Osteocyte (in vitro differentiated cells): ENCODE measurements at places on chromosomes 2 and 18. TPM values are rescaled to one million over a fixed set of nuclear protein-coding genes. Genes with fewer than 3 reads are reported as not detected.

EHBP1 gene
- 41.9 and 46.5 TPM in 2 replicates for total RNA-seq

DNA sequence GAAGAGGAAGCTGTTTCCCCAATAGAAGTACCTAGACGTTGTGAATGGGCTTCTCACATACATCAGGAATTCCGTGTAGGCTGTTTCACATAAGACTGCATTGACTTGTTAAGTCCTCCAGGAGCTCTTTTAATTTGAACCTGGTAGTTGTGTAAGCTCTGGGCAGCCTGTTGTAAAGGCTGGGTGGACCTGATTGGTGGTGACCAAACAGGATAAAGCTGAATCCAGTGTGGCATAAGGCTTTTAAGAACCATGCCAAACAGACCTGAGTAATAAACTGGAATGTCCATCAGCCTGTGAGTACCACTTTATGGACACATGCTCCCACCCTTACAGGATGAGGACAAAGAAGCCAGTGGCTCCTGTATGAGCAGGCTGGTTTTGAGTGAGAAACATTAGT, 24.1 kb downstream of the RMND5A start:
- no peak for DNase-seq

DNA sequence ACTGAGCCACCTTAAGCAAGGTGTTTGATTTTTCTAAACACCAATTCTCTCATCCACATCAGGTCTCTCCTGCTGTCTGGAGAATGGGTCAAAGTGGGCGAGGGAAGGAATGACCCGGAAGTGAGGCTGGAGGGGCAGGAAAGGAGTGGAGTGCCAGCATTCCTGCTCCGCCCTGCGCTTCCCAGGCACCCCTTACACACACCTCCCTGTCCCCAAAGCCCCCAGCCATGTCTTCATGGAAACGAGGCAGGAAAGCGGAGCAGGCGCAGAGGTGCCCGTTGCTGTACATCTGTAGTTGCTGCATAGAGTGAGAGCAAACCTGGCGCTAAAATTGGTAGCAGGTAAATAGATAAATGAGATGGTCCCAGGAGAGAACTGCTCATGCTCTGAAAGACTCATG, 27.2 kb upstream of the NT5DC4 start:
- peak; percentile 48 for DNase-seq

- no peak for DNase-seq
Observed at GRCh38 chr18:8911408-8912340, 190.8 kb upstream of the NDUFV2 start.

EVX2 gene
- not detected in 2 replicates for total RNA-seq

MC2R gene
- total RNA-seq = not detected in 2 replicates

- DNase-seq = no peak
Observed at GRCh38 chr2:147416099-147416498, 428.7 kb upstream of the ACVR2A start.

DNA sequence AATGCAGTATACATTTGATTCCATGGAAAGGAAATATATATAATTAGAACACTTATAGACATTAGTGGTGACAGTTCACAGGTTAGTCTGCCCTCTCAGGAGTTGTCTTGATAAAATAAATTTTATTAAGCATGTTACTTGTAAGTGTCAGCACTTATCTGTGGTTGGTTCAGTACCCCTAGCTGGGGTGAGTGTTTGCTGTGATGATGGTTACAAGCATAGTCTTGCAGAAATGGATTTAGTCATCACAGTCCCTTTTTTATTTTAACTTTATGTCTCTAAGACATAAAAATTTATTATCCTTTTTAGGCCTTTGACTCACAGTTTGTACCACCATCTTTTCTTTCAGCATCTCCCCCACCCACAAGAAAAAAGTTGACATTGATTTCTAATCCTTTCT, 52.1 kb downstream of the NCK2 start:
- DNase-seq = no peak

DNA sequence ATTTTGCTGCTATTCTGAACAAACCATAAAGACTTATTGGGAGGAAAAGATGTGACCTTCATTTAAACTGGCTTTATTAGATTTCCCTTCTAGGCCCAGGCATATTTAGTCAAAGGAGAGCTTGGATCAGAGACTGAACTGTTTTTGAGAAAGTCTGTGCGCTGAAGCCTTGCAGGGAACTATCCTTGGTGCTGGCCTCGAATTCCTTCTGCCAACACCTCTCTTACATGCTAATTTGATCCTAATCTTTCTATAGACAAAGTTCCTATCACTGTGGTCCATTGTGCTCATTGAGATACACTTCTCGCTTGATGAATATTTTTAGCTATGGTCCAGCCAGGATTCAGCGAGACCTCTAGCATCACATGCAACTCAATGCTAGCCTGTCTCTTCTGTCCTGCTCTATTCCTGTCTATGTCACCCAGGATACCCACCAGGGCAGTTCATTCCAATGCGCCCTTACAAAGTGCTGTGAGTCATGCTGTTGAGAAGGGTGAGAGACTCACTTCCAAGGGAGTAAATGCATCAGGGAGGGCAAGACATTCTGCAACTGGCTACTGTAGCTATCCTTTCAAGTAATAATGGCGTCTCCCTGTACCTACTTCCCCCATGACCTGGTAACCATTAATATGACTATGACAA, 356.7 kb upstream of the LYPD1 start:
- DNase-seq = no peak
